ENCODE measurements at places on chromosomes 4 and X. TPM values are rescaled to one million over a fixed set of nuclear protein-coding genes. Genes with fewer than 3 reads are reported as not detected.

The ADAMTS3 gene
- 3.9 TPM for polyA plus RNA-seq

The AKAP4 gene
- 296 TPM for polyA plus RNA-seq

The FIP1L1 gene
- polyA plus RNA-seq: 110 TPM

The VSIG4 gene
- polyA plus RNA-seq: 27.4 TPM

The FAM47A gene
- polyA plus RNA-seq: 10.3 TPM

The MAGEA1 gene
- 8.5 TPM for polyA plus RNA-seq

The PABPC4L gene
- 0.75 TPM for polyA plus RNA-seq

The MEPE gene
- not detected for polyA plus RNA-seq

The GC gene
- polyA plus RNA-seq: 0.47 TPM

The SULT1E1 gene
- polyA plus RNA-seq: not detected

The C4orf36 gene
- 26.4 TPM for polyA plus RNA-seq

The SERTM2 gene
- 2.3 TPM for polyA plus RNA-seq

The TSC22D3 gene
- 65.5 TPM for polyA plus RNA-seq

The RRH gene
- 0.51 TPM for polyA plus RNA-seq

The PAGE2B gene
- polyA plus RNA-seq: 86.8 TPM

The ASB9 gene
- polyA plus RNA-seq: 63.9 TPM

The TKTL2 gene
- polyA plus RNA-seq: 211 TPM

DNA sequence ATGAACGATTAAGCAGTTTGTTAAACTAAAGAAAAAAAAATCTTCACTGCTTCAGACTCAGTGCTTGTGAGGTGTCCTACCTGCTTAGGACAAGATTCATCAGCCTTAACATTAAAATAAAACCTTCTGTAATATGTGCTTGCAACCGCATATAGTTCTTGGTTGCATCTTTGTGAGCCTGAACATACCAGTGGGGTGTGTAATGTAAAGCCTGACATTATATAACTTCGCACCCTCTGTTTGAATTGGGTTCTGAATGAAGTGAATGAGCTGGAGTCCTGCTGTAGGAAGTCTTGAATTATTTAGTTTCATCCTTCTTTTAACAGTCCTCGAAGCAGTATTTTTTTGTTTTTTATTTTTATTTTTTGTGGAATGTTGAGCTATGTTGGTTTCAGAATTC lies 3.1 kb downstream of the KDM6A start:
- DNase-seq: no peak

GRCh38 chrX:97211070-97211469 lies 327.4 kb downstream of the RPA4 start:
- DNase-seq: no peak

DNA sequence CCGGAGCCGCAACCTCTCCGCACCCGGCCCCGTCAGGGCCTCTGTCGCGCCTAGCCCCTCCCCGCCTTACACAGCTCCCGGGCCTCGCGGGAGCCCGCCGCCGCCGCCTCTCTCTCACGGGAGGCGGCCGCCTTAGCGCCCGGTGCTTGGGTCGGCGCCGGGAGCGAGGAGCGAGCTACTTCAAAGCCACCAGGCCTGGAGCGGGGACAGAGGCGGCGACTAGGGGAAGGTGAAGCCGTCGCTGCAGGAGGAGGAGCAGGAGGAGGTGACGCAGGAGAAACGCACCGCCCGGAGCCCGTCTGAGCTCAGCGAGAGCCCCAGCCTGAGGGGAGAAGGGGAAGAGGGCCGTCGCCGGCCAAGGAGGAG lies 250 bp downstream of the USP9X start:
- DNase-seq: peak; percentile 23

DNA sequence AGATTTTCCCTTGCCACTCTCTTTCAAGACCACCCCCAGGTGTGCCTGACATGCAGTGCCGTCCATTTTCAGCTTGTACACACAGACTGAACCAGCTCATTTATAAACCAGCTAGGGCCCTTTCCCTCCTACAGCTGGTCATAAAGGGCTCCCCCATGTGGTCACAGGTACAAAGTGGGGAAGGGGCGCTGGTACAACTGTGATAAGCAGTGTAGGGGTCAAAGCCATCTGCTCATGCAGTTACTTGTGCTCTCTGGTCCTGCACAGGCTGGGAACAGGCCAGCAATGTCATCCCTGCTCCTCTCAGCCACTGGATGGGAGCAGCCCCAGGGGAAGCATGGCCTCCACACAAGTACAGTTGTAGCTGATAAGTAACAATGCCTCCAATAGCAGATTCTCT lies 20.6 kb downstream of the GABRQ start:
- DNase-seq: no peak

DNA sequence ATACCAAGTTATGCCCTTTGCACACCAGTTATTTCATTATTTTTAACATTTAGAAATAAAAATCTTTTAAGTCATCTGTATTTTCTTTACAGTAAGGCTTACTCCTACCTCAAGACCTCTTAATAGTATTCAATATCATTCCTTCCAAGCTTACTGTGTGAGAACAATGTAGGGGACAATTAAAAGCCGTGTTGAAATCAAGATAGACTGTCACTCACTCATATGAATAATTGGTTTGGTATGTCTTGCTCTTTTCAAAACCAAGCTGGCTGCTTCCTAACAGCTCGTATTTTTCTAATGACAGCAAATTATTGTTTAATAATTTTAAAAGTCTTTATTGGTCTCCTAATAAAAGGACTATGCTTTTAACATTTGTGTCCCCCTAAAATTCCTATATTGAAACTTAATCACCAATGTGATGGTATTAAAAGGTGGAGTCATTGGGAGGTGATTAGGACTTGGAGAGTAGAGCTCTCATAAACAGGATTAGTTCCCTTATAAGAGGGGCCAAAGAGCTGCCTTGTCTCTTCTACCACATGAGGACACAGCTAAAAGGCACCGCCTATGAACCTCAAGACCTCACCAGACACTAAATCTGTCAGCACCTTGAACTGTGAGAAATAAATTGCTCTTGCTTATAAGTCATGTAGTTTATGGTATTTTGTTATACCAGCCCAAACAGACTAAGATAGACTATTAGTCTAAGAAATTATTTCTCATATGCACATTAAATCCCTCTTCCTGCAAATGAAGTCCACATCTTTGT lies 4.1 kb downstream of the ABCB7 start:
- DNase-seq: no peak

- DNase-seq: no peak
Measured at GRCh38 chrX:68719904-68720614, 72.6 kb downstream of the STARD8 start.

- DNase-seq: no peak
Measured at GRCh38 chr4:106909486-106910188, 126.5 kb downstream of the DKK2 start.

- DNase-seq: peak; percentile 71
Measured at GRCh38 chr4:6986072-6986780, 56.9 kb upstream of the TADA2B start.

DNA sequence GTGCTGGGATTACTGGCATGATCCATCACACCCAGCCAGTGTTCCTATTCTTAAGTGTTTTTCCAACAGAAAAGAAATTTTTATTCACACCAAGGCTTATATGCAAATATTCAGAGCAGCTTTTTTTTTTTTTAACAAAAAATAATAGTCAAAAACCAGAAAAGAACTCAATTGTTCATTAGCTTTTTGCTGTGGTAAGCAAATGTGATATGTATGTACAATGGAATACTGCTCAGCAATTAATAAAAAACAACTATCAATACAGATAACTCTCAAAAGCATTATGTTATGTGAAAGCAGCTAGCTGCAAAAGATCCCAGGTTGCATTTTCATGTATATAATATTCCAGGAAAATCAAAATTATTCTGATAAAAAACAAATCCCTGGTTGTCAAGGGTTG lies 132.3 kb downstream of the SLIT2 start:
- DNase-seq: no peak

GRCh38 chr4:146099585-146099984 lies 75.9 kb upstream of the LSM6 start:
- DNase-seq: no peak

- peak; percentile 71 for DNase-seq
Measured at GRCh38 chrX:47562615-47563243, 1.7 kb downstream of the ARAF start.

DNA sequence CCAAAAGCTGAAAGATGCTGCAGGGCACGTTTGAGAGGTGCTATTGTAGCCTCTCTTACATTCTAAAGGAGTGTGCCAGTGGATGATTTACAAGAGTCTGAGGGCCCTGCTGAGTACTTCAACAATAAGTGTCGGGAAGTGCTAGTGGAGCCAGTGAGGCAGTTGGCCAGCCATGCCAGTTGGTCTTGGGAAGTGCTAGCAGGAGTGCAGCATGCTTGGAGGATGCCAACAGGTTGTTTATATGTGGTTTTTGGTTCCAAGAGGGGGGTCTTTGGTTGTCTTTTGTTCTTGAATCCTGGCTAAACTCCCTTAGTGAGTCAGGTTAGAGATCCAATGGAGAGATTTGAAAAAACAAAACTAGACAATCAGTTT lies 335.3 kb downstream of the PABPC4L start:
- DNase-seq: no peak

- no peak for DNase-seq
Measured at GRCh38 chr4:48243887-48244286, 25.8 kb downstream of the TEC start.

DNA sequence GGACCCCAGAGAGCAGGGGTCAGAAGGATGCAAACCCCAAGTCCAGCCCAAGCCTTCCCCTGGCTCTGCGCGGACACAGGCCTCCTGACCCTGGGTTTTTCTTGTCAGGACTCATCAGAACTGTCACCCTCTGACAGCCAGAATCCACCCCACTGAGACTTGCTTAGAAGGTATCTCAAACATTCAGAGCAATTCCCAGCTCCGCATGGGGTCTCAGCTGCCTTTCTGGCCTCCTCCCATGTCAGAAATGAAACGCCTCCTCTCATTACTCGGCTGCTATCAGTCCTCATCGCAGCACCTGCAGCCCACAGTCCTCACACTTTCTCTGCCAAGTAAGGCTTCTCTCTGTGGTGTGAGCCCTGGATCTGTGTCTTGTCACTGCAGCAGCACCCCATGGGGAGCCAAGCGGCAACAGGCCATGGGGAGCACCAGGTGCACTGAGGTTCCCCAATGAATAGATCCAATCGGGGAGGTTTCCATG lies 97.8 kb downstream of the WFS1 start:
- DNase-seq: no peak

DNA sequence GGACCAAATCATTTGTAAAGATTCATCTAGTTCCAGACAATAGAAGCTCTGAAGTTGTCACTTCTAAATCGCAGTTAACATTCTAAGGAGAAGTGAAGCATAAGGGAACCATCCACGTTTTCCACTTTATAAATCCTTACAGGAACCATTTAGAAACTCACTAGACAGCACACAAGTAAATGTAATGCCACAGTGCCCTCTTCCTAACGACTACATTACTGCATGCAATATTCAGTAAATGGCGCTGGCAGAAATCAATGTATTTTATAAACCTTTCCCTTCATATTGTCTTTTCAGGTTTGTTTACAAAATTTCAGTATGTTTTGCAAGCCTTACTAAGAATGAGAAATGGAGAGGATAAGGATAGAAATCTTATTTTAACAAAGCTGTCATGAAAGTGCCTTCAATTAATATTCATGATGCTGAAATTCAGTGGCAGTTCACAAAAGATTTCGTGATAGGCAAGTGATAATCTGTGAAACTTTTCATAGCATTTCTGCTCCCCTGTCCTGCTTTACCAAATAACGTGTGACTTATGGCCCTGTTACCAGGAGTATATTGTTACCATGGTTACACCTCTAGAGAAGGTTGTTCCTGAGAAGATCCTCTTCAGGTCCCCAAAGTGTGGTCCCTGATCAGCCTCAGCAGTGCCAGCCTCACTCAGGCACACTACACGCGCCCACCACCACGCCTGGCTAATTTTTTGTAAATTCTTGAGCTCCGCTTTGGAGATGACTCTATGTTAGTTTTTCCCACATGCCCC lies 54.2 kb downstream of the TMA16 start:
- peak; percentile 34 for DNase-seq

DNA sequence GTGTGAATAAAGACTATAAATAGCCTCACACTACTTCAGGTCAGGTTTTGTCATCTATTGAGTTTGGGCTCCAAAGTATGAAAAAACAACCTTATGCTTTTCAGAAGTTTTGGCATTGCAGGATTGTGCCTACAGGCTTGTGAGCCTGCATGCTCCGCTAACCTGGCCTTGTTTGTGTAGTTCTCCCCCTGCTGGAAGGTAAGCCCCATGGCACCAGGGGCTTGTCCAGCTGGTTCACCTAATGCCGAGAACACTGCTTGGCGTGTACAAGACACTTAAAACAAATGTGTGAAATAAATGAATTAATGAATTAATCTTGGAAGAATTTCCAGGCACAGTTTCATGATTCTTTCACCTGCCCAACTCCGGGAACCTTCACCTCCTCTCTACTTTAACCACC lies 1.8 kb upstream of the HSD17B10 start:
- DNase-seq: peak; percentile 63

DNA sequence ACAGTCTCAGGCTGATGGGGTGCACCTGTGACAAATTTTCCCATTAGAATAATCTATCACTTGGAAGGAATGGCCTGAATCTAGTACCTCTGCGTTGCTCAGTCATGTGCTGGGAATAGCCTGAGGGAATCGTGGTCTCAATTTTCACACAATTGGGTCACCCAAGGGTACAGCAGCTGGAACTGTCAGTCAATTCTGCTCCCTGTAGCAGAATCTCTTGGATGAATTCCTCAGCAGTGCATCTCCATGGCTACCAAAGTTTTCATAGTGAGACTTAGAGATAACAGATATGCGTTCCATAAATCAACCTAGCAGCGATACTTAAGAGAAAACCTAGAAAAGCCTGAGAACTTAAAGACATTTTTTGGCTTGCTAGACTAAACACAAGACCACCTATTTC lies 288.7 kb upstream of the CTSO start:
- no peak for DNase-seq

- DNase-seq: no peak
Measured at GRCh38 chr4:3176367-3177229, 72.4 kb upstream of the MSANTD1 start.

GRCh38 chr4:10106421-10107039 lies 10.1 kb downstream of the WDR1 start:
- peak; percentile 86 for DNase-seq

- no peak for DNase-seq
Measured at GRCh38 chr4:178165251-178165950, 723.2 kb upstream of the AGA start.

Data from testis (tissue), 5 donors.